Activated T-cell treated with anti-CD3 and anti-CD28 coated beads, Interleukin-2, amount 50 U/mL, for 4 hours (primary cell): ENCODE measurements at places on chromosomes 12 and 14. TPM values are rescaled to one million over a fixed set of nuclear protein-coding genes. Genes with fewer than 3 reads are reported as not detected.

- DNase-seq, result no peak
Measured at GRCh38 chr12:110744601-110745264, 2.0 kb upstream of the PPP1CC start.

DNA sequence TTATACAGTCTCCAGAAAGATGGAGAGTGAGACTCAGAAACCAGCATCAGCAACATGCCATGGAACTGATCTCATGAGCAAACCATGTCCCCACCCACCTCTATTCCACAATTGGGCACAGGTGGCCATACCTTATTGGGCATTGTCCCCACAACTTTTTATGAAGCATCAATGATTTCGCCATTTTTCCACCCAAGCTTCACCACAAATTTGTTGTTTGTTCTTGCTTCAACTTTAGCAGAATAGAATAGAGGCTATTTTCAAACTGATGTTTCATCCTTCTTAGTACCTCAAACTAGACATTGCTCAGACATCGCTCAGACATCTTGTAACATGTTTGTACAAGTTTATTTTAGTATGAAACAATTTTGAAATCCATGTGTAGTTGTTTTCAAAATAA, 112.5 kb upstream of the TMTC2 start:
- DNase-seq, result no peak

DNA sequence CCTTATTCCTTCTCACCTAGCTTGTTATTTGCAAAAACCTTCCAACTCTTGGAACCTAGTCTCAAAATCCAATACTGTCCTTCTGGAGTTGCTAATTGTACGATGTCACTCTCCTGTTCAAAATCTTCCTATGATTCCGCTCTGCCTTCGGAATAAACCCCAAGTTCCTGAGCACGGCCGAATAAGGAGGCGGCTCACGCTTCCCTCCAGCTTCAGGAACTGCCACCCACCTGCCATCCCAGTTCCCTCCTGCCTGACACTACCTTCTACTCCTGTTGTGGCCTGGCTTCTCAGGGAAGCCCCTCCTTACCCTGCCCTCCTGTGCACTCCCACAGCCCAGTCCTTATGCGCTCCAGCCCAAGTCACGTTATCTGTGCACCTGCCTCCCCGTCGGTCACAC, 73.2 kb downstream of the SETD3 start:
- DNase-seq, result no peak

DNA sequence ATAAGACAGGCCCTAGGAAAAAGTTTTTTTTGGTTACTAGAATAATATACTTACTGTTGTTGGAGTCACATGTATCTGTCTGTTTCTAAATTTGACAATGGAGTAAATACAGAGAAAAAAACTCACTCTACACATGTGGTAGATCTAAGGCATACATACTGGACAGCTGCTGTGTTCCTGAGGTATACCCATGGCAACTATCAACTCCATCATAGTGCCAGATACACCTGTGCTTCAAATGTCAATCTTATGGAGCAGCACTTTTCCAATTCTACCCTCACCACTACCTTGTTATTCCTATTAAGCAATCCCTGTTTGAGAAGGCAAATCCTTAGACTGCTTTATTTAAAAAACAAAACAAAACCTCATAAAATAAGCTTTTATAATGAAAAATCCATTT, 3.3 kb downstream of the ZCRB1 start:
- DNase-seq, result no peak

- DNase-seq, result no peak
Measured at GRCh38 chr12:58288190-58288589, 346.8 kb downstream of the ATP23 start.

- no peak for DNase-seq
Measured at GRCh38 chr14:84998216-84998615, 531.7 kb upstream of the FLRT2 start.

DNA sequence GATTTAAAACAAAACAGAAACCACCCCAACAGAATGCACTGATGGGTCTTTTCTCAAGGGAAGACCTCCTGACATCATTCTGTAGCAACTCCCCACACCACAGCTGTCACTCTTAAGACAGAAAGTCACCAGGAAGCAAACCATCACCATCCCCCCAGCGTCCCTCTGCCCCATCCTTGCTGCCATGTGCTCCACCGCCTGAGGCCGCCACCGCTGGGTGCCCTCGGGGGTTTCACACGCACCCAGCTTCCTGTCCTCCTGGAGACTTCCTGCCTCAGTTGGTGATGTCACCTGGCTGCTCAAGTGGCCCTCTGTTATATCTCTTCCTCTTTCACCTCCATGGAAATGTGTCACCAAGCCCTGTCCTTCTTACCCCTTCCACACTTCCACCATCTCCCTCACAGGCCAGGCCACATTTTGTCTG, 71.4 kb upstream of the GPR68 start:
- DNase-seq, result peak; percentile 69

Gene HVCN1
- total RNA-seq, result 8.1 TPM

Gene LRRK2
- 0.21 TPM for total RNA-seq

Gene PLEKHH1
- 1.1 TPM for total RNA-seq

Gene KRT72
- total RNA-seq, result 0.38 TPM

Gene CCDC196
- total RNA-seq, result not detected

Gene ASPG
- 0.19 TPM for total RNA-seq

Gene CACNA2D4
- total RNA-seq, result 7.1 TPM
